ENCODE measurements at places on chromosomes 7 and 10.

DNA sequence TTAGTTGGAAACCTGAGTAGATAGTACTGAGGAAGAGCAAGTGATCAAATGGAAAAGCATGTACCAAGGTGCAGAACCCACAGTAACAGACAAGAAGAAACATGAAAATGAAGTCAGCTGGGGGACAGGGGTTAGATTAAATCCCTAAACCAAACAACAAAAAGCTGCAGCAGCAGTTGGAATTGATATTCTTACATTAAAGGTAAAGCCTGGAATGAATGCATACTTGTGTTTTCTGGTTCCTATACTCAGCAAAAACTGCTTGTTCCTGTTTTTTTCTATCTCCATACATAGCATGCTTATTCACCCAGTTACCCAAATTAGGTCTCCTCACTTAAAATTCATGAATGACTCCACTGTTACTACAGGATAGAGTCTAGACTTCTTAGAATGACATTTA, 92.4 kb downstream of the TPST1 start:
- DNase-seq, result no peak

- DNase-seq, result no peak
These were observed 11.6 kb upstream of the BAZ1B start for GRCh38 chr7:73533742-73534141.

GRCh38 chr10:1674501-1674900, 62.8 kb downstream of the ADARB2 start:
- DNase-seq, result no peak

DNA sequence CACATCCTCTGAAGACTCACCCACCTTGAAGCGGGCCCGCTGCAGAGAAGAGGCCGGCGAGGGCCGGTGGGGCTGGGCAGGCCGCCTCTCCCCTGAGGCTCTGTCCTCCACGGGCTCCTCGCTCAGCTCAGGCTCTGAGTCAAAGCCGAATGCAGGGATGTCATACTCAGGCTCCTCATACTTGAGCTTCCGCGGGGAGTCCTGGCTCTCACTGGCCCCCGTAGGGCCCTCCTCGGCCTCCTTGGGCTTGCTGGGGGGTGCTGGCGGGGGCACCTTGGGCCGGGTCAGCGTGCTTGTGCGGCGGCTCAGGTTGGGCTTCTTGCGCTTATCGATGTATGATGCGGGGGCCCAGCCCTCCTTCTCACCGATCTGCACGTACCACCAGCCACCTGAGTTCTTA, 109.9 kb downstream of the NEURL1 start:
- no peak for DNase-seq

- DNase-seq, result peak; percentile 11
These were observed at the start of gene GBX1 for GRCh38 chr7:151167197-151167961. Gene GBX1, minus strand, starts transcription at chr7:151167694. Its CDS starts 146 bp downstream, at chr7:151167548.

DNA sequence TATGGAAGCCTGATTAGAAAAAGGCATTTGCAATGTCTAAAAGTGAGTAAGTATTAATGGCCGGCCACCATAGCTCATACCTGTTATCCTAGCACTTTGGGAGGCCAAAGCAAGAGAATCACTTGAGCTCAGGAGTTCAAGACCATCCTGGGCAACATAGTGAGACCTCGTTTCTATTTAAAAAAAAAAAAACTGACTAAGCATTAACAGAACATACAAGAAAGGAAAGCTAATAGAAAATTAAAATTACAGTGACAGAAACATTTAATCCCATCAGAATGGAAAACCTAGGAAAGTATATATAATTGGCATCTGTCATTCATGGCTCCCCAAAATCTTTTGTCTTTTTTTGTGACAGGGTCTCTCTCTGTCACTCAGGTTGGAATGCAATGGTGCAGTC, 55.9 kb downstream of the AOC1 start:
- DNase-seq, result no peak

DNA sequence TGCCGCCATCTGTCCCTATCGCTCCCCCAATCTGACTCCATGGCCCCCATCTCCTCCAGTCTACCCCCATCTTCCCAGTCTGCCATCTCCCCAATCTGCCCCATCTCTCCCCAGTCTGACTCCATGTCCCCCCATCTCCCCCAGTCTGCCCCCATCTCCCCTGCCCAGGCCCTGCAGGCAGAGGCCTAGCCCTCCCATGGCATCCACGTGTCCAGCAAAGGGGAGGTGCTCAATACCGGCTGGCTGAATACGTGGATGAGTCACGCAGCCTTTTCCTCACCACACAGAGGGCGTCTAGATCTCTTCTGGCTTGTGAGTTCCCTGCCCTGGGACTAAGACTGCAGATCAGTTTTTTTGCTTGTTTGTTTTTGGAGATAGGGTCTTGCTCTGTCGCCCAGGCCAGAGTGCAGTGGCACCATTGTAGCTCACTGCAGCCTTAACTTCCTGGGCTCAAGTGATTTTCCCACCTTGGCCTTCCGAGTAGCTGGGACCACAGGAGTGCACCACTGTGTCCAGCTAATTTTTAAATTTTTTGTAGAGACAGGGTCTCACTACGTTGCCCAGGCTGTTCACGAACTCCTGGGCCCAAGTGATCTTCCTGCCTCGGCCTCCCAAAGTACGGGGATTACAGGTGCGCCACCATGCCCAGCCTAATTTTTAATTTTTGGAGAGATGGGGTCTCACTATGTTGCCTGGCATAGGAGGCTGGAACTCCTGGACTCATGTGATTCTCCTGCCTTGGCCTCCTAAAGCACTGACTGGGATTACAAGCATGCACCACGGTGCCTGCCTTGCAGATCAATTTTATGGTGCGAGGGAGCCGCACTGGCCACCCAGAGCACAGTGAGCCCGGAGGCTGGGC, 15.3 kb upstream of the GPR146 start:
- DNase-seq, result peak; percentile 73

- no peak for DNase-seq
These were observed 81.4 kb upstream of the PPP2R2D start for GRCh38 chr10:131819241-131820072.

- DNase-seq, result no peak
These were observed 128.8 kb downstream of the PPP1R17 start for GRCh38 chr7:31815796-31816195.

DNA sequence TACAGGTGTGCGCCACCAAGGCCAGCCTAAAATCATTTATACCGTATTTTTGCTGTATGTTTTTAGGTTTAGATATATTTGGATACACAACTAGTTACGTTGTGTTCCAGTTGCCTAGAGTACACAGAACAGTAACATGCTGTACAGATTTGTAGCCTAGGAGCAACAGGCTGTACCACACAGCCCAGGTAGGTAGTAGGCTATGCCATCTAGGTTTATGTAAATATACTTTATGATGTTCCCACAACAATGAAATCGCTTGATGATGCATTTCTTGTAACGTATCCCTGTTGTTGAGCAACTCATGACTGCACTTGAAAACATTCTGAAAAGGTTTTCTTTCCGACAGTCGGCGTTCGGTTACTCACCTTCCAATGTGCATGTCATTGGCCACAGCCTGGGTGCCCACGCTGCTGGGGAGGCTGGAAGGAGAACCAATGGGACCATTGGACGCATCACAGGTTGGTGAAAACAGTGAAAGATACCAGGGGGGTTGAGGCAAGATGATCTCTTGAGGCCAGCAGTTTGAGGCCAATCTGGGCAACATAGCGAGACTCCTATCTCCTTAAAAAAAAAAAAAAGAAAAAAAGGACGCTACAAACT, 7.7 kb downstream of the PNLIP start:
- no peak for DNase-seq

GRCh38 chr10:61899663-61899996, 1.9 kb upstream of the ARID5B start:
- DNase-seq, result peak; percentile 45

DNA sequence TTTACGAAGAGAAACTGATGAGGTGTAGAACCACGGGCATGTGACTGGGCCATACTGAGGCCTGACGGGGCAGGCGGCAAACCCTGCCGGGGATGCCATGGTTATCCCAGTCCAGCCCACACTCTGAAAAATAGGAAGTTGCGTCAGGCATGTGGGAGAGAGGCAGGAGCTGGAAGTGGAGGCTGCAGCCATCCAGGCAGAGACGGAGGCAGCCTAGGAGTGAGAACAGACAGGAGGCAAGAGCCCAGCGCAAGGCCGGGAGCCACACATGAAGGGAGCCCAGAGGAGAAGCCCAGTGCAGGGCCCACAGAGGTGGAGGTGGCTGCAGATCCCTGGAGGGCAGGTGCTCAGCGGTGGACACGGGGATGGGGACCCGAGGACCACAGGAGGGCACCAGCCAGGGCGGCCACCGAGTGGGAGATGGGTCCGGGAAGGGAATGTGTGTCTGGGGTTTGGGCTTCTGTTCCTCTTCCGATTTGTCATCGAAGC, 175.2 kb upstream of the PPP2R2D start:
- DNase-seq, result no peak

GRCh38 chr7:46741938-46742540, 821.0 kb upstream of the IGFBP3 start:
- DNase-seq, result no peak

GRCh38 chr7:116671681-116672595, at the start of gene MET:
Gene MET, plus strand, starts transcription at chr7:116672196. Its CDS starts 26,889 bp downstream, at chr7:116699085.
- DNase-seq, result no peak

DNA sequence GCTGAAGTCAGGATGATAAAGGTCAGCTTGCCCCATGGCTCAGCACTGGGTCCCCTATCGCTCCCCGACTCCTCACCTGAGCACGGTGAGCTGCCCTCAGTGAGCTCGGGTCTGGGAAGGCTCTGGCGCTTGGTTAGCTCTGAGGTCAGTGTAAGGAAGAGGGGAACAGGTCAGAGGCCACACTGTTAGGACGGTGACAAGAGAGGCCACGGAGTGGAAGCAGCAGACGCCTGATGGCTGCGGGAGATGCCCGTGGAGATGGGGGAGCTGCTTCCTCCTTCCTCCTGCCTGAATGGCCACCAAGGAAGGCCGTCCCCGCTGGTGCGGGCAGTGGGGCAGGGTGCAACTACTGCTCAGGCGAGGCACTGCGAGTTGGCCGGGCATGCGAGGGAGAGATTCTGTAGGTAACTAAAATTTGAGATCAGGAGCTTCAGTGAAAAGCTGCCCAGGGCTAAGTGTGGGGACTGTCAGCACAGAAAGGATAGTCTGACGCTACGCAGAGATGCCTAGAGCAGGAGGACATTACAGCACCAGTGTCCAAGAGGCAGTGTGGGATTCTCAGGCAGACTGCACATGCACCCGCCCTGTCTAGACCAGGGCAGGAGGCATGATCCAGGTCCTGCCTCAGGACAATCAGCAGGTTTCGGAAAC, 231.3 kb upstream of the GRB10 start:
- no peak for DNase-seq

DNA sequence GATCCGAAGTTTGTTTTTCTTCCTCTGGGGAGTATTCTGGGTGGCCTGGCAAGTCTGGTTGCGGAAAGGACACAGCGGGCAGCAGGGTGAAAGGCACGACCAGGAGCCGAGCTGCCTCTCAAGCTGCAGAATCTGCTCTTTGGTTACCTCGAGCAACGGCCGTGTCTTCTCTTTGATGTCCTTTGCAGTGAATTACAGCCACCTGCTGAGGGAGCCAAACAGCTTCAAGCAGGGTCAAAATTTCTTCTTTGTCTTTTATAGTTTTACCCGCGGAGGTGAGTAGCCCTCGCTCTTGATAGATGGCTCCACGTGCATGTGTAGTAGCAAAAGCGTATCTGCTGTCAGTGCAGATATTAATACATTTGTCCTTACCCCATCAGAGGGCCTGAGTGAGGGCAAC, 177.3 kb upstream of the MBL2 start:
- no peak for DNase-seq

GRCh38 chr7:88132725-88133124, 87.1 kb downstream of the SRI start:
- DNase-seq, result no peak

- DNase-seq, result no peak
These were observed 24.8 kb downstream of the SFXN4 start for GRCh38 chr10:119140603-119141245.

DNA sequence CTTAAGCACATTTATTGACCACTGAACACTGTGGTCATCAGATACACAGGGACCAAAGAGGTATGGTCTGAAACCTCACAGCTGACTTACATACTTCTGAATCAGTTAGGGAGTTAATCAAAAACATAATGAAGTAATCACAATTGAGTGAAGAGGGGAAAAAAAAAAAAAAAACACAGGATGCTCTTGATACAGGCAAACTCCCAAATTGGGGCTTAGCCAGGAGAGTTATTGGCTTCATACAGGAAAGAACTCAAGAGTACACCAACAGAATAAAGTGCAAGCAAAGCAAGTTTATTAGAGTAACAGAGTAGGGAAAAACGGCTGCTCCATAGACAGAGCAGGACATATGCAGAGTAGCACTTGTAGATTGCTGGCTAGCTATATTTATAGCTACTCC, 917.0 kb downstream of the CNTNAP2 start:
- DNase-seq, result no peak

- no peak for DNase-seq
These were observed 3.3 kb downstream of the ALOX5 start for GRCh38 chr10:45377321-45377720.

DNA sequence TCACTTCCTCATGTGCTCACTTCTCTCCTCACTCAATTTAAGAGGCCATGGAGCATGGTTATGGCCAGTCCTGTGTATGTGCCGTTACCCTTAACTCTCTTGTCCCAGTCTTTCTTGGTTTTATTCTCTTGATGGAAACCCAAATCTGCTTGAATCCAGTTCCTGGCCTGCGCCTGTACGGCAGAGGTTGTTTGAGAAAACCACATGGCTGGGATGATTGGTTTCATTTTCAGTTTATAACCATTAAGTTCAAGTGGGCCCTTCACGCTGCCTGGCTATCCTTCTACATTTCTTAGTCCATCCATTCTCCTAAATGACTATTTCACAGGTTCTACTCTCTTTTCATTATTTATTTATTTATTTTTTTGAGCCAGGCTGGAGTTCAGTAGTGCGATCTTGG, 1.6 kb upstream of the ZNF239 start:
- DNase-seq, result no peak

DNA sequence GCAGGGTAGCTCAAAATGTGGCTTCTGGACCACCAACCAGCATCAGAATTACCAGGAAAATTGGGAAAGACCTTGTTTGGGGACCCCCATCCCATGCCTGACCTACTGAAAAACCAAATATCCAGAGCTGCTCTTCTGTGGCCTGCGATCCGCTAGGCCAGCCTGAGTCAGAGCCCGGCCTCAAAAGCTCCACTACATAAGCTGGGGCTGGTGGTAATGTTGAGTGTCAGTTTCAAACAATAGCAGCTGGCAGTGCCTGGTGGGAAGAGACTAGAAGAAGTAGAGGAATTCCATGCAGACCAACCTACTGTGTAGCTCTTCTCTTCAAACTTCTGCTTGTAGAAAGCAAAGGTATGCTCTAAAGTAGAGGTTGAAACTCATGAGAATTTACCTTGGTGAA, 52.0 kb downstream of the KLRG2 start:
- no peak for DNase-seq

GRCh38 chr7:149317986-149318672, 56.1 kb downstream of the ZNF783 start:
- no peak for DNase-seq

DNA sequence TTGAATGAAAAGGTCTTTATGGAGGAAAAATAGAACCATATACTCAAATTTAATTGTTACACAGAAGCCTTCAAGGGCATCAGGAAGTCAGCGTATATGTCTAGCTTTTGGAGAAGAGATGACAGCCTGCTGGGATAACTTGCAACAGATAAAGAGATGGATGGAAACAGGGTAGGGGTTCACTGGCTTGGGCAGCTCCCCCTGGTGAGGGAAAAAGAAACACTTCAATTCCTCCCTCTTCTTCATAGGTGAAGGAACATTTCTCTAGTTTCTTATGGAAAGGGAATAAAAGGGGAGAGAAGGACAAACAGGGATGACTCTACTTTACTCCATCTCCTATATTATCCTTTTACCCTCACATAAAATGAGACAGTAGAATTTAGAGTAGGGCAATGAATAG, 635.7 kb downstream of the PHTF2 start:
- no peak for DNase-seq

Data from NCI-H2227 treated with DMSO at 0.1 percent for 48 hours (cell line).